Dorsolateral prefrontal cortex (tissue), 122 donors: ENCODE measurements at places on chromosomes 6 and 20. TPM values are rescaled to one million over a fixed set of nuclear protein-coding genes. Genes with fewer than 3 reads are reported as not detected.

Gene NKX2-4
- not detected for total RNA-seq

Gene COL12A1
- 12.2 TPM for total RNA-seq

Gene RNF182
- 24.4 TPM for total RNA-seq

Gene SSTR4
- 0.95 TPM for total RNA-seq

Gene CLIC5
- 9.4 TPM for total RNA-seq

Gene NKX2-2
- total RNA-seq: 13.1 TPM

DNA sequence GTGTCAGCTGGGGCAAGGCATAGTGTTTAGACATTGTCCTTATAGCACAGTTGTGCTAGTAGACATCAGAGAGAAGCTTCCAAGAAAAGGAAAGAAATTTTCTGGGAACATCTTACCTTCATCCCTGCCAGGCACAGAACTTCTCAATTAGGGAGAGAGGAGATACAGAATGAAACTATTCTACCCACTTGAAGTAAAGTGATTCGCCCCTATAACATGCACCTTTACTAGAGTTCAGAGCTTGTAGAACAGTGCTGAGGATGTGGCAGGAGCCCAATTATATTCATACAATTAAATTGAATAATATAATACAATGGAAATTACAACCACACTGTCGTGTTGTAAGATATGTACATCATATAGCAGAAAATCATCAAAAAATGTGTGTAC is 1063.9 kb upstream of the CITED2 start:
- DNase-seq: no peak

GRCh38 chr6:159257846-159258245 is 88.6 kb downstream of the FNDC1 start:
- DNase-seq: no peak

DNA sequence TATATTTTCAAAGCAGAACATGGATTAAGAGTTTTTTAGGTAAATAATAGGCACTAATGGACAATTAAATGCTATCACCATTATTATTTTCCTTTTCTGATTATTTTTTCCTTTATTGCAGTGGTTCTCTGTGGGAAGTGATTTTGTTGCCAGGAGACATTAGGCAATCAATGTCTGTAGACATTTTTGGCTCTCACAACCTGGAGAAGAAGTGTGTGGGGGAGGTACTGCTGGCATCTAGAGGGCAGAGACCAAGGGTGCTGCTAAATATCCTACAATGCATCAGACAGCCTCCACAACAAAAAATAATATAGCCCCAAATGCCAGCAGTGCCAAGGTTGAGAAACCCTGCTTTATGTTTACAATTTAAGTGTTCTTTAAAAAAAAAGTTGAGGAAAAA is 8.3 kb downstream of the IFNGR1 start:
- DNase-seq: no peak

- no peak for DNase-seq
Observed at GRCh38 chr20:50335105-50335504, 144.5 kb downstream of the CEBPB start.

DNA sequence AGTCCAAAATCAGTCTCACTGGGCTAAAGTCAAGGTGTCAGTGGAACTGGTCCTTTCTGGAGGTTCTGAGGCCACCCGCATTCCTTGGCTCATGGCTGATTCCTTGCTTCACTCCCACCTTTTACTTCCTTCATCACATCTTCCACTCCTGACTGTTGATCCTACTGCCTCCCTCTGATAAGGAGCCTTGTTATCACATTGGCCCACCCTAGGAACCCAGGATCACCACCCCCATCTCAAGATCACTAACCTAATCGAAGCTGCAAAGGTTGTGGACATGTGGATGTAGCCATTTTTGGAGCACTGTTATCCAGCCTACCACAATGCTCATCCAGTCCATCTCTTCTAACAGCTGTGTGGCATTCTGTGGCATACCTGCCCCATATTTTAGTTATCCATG is 87.2 kb downstream of the TNFAIP3 start:
- DNase-seq: no peak

- no peak for DNase-seq
Observed at GRCh38 chr20:37994512-37994911, 38.7 kb downstream of the TTI1 start.

GRCh38 chr6:150531957-150532356 is 67.7 kb upstream of the PLEKHG1 start:
- DNase-seq: no peak

GRCh38 chr20:4961746-4962145 is 39.6 kb downstream of the SLC23A2 start:
- DNase-seq: no peak
